T-helper 9 cell (primary cell): ENCODE measurements at places on chromosomes 3 and 15.

- no peak for DNase-seq
These were observed 42.7 kb upstream of the DCUN1D1 start for GRCh38 chr3:183022936-183023516.

DNA sequence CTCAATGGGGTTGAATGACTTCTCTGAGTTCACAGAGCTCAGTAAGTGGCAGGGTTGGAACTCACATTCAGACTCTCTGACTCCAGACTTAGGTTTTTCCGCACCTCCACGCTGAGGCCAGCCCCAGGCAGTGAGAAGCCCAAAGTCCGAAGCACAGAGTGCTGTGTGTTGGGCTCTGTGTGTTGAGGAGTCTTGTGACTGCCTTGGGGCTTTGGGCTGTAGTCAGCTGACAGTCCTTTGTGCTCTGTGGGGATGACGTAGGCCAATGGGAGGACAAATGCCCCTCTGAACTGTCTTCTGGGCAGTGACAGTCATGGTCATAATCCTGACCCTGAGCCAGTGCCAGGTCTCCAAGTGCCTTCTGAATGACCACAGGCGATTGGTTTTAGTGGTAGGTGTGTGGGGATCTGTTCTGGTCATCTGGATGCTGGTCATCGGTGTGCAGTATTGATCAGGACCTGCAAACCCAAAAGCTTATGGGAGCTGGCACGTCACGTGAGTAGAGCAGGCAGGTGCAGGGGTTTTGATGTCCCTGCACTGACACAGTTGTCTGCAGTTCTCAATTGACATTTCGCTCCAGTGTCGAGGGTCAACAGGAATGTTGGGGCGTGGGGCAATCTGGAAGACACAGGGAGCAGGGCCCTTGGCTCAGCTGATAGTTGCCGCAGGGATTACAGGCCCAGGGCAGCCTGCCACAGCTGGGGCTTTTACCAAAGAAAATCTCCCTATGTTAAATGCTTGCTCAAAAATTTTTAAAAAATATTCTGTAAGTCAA lies 45.3 kb downstream of the CAPN3 start:
- no peak for DNase-seq

DNA sequence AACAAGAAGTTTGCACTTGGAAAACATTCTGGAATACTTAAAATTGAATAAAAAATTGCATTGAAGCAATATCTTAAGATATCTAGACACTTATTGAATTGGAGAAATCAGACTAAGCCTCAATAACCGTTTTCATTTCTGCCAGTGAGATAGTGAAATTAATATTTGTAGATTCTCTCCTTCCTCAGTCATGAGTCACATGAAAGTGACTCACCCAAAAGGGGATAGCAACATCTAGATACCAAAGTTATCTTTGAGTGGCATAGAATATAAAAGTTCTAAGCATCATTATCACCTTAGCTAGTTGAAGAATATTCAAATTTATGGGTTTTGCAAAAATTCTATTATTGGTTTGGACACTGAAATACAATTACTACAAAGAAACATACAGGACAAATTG lies 614.8 kb upstream of the ZNF717 start:
- no peak for DNase-seq

GRCh38 chr3:152298393-152299248 lies 29.9 kb downstream of the MBNL1 start:
- peak; percentile 29 for DNase-seq

GRCh38 chr3:4776399-4776979 lies 202.7 kb upstream of the BHLHE40 start:
- no peak for DNase-seq

- no peak for DNase-seq
These were observed 455.3 kb upstream of the NR2F2 start for GRCh38 chr15:95875121-95875643.

DNA sequence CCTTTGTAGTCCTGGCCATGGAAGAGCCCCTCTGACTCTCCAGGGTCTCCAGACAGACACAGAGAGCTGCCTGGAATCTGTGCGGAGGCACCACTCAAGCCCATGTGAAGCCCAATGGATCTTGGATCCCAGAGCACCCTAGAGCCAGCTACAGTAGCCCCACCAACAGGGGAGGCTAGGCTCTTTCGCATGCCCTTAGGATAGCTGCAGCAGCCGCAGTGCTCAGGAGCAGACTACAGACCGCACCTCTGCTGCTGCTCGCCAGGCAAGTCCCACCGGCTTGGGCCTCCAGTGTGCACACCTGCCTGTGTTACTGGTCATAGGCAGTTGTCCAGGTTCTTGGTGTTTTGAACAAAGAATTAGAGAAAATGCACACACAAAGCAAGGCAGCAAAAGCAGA lies 131.6 kb downstream of the SPATA16 start:
- no peak for DNase-seq

DNA sequence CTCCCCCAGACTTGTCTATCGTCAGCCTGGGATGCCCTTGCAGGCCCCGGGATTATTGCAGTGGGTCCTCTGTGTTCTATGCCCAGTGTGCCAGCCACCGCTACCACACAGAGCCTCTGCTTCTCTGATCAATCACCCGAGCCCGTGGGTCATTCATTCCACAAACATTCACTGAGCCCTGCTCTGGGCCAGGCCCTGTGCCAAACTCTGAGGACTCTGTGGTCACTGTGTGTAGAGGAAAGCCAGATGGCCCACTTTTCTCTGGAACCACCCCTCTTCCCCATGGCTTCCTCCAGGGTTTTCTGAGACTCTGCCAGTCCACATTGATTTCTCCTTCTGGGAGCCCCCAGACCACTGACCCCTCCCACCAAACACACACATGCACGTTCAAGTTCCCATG lies 55.5 kb downstream of the BSN start:
- no peak for DNase-seq

GRCh38 chr3:132980102-132980501 lies 58.1 kb upstream of the TMEM108 start:
- no peak for DNase-seq

GRCh38 chr3:153835540-153835939 lies 285.6 kb upstream of the ARHGEF26 start:
- no peak for DNase-seq

- no peak for DNase-seq
These were observed 10.5 kb upstream of the BUB1B start for GRCh38 chr15:40150163-40150925.

GRCh38 chr15:41634072-41634626 lies 26.1 kb upstream of the MGA start:
- no peak for DNase-seq

GRCh38 chr3:145411605-145412004 lies 749.4 kb downstream of the PLOD2 start:
- no peak for DNase-seq

DNA sequence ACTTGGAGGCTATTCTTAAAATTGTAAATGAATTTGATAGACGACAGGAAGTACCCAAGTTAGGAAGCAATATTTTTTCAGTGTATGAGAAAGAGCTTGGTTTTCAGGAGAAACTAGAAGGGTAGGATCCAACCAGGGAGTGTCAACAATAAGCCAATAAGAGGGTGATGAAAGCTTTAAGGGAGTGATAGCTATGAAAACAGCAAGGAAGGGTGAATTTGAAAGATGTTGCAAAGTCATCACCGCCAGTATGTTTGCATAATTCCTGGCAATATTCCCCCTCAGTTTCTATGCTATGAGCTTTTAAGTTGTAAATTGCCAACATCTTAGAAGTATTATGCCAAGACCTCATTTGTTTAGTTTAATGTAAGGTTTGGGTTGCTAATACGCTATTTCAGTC lies 11.8 kb upstream of the CSTA start:
- DNase-seq = no peak

- DNase-seq = no peak
These were observed 23.1 kb downstream of the RIOX2 start for GRCh38 chr3:97949110-97949485.

DNA sequence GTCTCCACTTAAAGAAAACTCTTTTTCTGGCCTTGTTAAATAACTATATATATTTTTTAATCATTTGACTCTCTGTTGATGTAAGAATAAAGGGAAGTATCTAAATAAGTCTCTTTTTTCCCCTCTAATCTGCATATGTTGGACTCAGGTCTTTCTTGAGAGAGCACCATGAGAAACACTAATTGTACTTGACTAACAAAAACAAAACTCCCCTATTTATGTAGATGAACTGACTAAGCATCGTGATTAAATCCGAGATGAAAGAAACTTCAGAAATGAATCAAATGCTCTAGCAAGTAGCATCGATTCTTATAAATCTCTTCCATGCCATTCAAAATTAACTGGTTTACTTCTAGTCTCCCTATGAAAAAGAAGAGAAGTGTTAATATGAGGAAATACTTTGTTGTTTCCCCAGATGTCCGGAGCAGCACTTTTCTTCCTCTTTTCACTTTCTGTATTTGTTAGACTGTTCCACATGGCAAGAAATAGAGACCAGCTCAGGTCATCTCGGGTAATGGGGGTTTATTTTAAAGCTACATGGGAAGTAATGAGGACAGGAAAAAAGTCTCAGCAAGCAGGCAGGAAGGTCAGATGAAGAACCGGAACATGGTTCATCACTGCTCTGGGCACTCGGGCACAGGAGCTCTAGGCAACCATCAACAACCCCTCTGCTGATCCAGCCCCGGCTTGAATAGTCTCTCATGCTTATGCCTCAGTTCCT lies 288.3 kb downstream of the CNTN6 start:
- no peak for DNase-seq

DNA sequence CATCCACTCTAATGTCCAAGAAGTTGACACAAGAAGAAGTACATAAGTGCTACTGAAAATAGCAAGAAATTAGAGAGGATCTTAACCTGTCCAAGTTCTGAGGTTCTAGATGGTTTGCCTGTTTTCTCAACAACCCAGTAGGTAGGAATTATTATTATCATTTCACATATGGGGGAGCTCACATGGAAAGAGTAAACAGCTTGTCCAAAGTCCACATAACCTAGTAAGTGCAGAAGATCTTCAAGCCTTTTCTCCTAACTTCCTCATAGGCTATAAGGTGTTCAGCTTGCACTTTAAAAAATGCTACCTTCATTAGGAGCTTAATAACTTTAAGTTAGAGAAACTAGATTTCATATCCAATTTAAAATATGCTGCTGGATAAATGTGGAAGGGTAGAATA lies 3.0 kb downstream of the SLC2A2 start:
- DNase-seq = no peak

- no peak for DNase-seq
These were observed 32.2 kb downstream of the CFAP20DC start for GRCh38 chr3:59017617-59017984.

DNA sequence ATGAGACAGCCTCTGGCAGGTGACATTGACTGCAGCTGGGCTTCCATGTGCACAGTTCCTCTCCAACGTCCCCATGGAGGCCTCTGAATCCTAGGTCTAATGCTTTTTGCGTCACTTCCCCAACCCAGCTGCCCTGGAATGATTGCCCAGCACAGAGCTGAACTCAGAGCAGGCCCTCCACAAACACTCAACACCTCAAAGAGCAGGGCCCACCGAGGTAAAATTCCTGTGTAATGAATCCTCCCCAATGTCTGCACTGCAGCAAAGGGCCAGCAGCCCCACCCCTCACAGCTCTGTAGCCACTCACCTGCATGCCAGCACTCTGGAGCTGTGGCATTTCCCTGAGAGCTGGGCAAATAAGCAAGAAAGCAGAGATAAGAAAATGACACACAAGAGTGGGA lies 42.6 kb upstream of the DUSP7 start:
- DNase-seq = no peak

DNA sequence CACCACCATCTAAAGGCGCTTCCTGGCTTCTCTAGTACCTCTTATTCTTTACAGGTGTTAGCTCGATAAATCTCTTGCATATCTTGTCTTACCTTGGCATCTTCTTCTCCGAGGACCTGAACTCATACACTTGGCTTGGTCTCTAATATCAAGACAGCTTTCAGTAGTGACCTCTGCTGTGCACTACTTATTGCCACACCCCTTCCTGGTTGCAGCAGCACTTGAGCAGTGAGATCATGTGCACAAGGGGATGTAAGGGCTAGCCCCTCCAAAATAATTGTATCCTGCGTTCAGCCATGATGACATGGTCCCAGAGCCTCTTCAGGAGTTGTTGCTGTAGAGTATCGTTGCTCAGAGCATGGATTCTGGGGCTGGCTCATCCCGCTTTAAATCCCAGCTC lies 1.3 kb upstream of the PLA1A start:
- no peak for DNase-seq

GRCh38 chr15:48721061-48721810 lies 75.7 kb upstream of the FBN1 start:
- no peak for DNase-seq

GRCh38 chr3:152204218-152204617 lies 64.5 kb upstream of the MBNL1 start:
- no peak for DNase-seq

GRCh38 chr3:4726549-4726948 lies 233.4 kb downstream of the ITPR1 start:
- no peak for DNase-seq

- no peak for DNase-seq
These were observed 263.8 kb downstream of the SLC9A9 start for GRCh38 chr3:143584474-143584873.

- DNase-seq = no peak
These were observed 43.6 kb downstream of the RBPMS2 start for GRCh38 chr15:64731805-64732151.

GRCh38 chr15:96285729-96286254 lies 44.7 kb upstream of the NR2F2 start:
- DNase-seq = no peak

DNA sequence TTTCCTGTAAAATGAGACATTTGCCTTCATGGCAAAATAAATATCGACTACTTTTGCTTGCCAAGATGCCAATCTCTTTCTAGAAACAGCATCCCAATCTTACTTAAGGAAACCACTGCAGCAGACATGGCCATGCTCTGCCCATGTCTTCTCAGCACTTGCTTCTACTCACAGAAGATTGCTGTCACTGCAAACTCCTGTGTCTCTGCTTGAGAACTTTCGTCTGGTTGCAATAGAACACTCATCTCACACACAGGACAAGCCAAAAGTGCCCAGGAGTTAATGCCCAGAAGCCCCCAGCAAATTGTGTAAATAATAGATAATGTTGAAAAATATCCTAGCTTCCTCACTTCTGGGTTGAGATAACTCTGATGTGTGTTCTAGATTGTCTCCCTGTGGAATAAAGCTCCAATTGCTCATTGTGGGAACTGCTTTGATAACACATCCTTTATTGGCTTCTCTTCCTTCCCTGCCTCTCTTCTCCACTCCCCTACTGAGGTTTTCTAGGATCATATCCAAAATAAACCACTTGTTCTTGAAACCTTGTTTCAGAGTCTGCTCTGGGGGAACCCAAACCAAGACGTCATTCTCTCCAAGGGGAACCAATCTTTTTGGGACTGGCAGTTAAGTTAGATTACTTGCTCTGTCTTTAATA lies 156.3 kb upstream of the STRIT1 start:
- no peak for DNase-seq

- DNase-seq = no peak
These were observed 45.4 kb upstream of the TERB2 start for GRCh38 chr15:44910981-44911625.

GRCh38 chr15:91780387-91780786 lies 73.1 kb upstream of the SLCO3A1 start:
- DNase-seq = no peak
